ENCODE measurements at places on chromosomes 12 and 14.

GRCh38 chr12:48219631-48220030, 16.5 kb upstream of the OR10AD1 start:
- DNase-seq: no peak

GRCh38 chr12:123351349-123351748, 13.3 kb downstream of the SBNO1 start:
- DNase-seq: no peak

DNA sequence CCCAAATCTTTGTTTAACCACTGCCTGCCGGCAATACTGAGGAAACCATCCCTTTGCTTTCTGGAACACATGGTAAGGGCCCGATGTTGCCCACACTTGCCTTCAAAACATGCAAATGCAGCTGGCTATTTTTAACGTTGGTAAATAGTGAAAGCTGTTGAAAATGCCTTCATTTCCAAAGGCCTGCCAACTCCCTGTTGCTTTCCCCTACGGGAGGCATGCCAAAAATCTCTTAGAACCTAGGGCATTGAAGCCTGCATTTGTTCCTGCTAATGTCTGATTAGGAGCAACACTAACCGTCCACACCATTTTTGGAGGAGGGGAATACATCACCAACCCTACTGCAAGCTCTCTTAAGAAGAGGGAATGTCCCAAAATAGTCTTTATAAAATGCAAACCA, 152.6 kb upstream of the NOS1 start:
- no peak for DNase-seq

- DNase-seq: no peak
These were observed 910.4 kb downstream of the VRK1 start for GRCh38 chr14:97707603-97708002.

GRCh38 chr14:51168215-51168613, 71.8 kb upstream of the TMX1 start:
- DNase-seq: no peak

GRCh38 chr12:79194595-79194994, 330.0 kb downstream of the SYT1 start:
- no peak for DNase-seq

- no peak for DNase-seq
These were observed 46.9 kb upstream of the NOS1 start for GRCh38 chr12:117408161-117408791.

DNA sequence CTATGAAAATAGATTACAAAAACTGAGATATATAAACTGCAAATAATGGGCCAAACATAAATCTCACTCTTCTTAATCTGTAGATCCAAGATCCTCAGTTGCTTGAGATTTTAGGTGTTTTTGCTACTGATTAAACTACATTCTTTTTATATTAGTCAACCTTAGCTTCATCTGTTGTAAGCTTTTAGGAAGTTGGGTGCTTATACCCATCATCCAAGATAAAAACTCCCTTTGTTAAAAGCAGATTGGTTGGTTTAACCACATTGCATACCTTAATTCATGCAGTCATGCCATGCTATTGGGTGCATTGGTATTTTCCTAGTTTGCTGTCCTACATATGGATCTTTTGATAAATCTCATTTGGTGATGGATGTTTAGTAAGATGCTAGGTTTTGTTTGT, 46.2 kb upstream of the DIP2B start:
- no peak for DNase-seq

- DNase-seq: peak; percentile 84
These were observed 3.5 kb upstream of the AAAS start for GRCh38 chr12:53324779-53325510.

GRCh38 chr14:103854017-103854808, 6.8 kb upstream of the PPP1R13B start:
- no peak for DNase-seq

DNA sequence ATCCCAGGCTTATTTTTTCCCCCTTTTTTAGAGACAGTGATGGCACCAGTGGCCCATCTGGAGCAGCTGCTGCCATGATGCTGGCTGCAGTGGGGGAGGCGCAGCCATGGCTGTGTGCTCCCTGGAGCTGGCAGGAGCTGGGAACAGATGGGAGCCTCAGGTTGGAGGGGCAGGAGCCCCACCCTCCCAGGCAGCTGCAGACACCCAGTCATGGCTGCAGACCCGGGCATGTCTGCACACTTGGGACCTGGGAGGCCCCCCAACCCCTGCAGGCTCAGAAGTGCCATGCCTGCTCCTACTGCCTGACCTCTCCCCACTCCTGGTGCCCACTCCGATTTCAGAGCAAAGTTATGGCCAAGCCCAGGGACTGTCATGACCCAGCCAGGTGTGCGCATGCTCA, 25.1 kb downstream of the CDKL1 start:
- DNase-seq: no peak

- DNase-seq: no peak
These were observed 71.1 kb downstream of the USP15 start for GRCh38 chr12:62331306-62331705.

DNA sequence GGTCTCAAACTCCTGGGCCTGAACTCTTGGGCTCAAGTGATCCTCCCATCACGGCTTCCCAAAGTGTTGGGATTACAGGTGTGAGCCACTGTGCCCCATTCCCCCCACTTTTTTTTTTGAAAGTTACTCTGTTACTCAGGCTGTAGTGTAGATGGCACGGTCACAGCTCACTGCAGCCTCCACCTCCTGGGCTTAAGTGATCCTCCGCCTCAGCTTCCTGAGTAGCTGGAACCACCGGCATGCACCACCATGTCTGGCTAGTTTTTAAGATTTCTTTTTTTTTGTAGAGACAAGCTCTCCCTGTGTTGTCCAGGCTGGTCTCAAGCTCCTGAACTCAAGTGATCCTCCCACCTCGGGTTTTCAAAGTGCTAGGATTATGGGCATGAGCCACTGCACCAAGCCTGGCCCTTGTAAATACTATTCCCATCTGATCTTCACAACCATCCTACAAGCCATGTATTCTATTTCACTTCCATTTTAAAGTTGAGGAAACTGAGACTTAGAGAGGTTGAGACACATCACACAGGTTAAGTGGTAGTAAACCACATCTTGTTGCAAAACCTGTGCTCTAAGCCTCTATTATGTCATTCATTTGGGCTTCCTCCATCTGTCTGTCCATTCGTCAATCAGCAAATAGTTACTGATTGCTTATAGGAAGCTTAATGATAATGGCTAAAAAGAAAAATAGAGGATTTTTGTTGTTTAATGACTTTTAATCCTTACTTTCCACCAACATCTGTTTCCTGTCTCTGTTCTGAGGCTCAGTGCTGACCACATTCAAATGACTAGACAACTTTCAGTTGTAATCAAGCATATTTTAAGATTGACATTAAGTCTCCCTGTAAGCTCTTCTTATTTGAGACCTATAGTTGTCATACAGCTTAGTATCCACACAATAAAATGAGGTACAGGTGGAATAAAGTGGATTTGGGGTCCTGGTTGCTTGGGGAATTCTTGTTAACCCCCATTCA, 9.2 kb downstream of the ASCL4 start:
- DNase-seq: no peak

DNA sequence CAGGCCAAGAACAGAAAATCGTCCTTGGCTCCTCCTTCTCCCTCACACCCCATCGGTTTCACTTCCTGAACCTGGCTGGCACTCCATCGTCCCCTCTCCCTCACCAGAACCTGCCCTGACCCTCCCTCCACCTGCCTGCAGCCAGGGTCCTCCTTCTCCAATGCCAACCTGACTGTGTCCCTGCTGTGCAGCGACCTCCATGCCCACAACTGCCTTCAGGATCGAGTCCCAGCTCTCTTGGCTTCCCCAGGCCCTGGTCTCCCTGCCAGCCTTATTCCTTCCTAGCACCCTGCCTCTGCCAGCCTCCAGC, 19.8 kb downstream of the HVCN1 start:
- no peak for DNase-seq

DNA sequence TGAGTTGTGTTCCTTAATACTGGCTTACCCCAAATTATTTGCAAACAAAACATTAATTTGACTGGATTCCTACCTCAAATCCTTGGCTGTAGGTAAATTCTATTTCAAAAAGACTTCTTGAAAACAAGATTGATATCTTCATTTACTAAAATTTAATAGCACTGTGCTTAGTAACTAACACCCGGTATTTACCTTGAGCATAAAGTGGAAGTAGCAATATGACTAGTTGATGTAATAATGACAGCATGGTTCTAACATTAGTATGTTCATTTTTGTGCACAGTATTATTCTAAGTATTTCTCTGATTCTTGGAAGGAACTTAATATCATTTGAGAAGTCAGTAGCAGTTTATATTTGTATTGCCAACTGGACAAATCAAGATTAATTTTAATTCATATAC, 96.8 kb downstream of the PPHLN1 start:
- no peak for DNase-seq

DNA sequence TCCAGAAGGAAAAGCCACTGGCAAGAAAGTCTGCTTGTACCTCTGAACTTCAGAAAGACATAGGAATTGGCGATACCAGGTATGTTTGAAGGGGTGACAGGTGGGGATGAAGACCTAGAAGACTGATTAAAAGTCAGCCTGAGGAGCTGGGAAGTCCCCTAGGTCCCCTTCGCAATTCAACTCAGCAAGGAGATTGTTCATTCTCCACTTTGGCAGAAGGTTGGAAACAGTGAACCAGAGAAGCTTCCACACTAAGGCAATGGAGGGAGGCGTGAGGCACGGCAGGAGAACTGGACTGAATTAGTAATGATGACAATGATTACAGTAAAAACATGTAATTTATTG, 240.3 kb upstream of the TMPO start:
- DNase-seq: no peak

DNA sequence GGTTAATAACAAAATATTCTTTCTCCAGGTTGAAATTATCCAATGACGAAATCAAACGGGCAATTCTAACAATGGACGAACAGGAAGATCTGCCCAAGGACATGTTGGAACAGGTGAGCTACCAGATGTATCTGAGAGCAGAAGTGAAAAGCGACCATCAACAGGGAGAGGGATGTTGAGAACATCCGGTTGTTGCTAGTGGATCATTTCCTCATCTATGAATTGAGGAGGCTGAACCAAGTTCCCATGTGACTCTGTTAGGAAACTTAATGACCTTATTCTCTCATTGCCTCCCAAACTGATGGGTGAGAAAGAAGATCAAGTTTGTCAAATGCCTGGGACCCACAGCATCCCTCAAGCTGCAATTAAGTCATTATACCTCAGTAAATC, 117.7 kb downstream of the GPR135 start:
- no peak for DNase-seq

DNA sequence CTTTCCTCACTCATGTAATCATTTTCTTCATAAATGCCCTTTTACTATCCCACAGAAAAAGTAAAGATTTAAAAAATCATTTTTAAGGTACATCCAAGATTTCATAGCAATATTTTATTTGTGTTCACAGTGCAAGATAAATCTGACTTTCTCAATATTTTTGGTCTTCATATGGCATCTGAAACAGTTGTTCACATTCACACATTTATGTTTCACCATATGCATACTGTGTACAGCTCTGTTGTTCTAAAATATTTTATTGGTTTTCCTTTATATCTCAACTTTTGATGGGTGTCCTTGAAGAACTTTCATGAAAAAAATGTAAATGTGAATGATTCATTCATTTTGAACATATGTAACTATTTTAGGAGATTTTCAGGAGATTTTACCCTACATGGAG, 348.7 kb downstream of the SNAPC1 start:
- DNase-seq: no peak

DNA sequence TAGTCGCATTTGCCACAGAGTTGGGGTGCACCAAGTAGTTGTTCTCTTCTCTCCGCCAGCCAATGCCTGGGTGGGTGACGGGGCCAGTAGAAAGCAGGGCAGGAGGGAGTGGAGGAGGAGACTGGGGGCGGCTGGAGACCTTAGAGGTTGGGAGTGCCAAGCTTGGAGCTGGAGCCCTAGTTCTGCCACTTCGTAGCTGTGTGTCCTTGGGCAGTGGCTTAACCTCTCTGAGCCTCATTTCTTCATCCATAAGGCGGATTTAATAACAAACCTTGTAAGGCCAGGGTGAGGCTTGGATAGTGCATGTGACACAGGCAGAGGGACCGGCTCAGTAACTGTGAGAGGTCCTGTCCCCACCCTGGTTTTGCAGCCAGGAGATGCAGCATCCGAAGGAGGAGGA, 81.1 kb upstream of the LHX5 start:
- DNase-seq: no peak

GRCh38 chr14:46989566-46989965, 338.0 kb upstream of the RPL10L start:
- no peak for DNase-seq

GRCh38 chr12:85825746-85826145, 10.5 kb downstream of the RASSF9 start:
- DNase-seq: no peak

DNA sequence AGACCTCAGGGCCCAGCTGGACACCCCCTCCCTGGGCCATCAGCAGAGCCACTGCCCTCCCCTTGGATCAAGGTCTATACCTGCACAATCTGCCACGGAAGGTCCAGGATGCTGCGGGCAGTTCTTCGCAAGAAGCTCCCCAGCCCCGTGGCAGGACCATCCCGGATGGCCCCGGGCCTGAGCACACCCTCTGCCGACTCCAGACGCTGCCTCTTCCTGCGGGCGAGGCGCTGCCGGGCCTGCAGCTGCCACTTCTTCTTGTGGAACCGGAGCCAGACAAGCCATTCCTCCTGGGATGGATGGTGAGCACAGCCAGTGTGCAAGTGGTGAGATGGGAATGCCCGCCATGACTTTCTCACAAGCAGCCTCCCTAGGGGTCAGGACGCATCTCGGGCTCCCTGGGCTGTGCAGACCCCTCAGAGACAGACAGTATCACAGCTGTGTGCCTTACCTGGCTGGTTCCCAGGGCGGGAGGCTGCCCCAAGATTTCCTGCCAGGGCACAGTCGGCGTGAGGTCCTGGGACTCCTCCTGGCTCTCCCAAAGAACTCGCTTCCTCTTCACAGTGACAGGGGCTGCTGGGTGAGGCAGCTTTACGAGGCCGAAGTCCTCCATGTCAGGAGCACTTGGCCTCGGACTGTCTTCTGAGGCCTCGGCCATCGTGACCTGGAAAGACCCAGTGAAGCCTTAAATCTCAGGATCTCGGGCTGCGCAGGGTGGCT, 30.8 kb downstream of the P2RX2 start:
- no peak for DNase-seq

GRCh38 chr12:43011383-43011926, 421.9 kb upstream of the PRICKLE1 start:
- DNase-seq: no peak

DNA sequence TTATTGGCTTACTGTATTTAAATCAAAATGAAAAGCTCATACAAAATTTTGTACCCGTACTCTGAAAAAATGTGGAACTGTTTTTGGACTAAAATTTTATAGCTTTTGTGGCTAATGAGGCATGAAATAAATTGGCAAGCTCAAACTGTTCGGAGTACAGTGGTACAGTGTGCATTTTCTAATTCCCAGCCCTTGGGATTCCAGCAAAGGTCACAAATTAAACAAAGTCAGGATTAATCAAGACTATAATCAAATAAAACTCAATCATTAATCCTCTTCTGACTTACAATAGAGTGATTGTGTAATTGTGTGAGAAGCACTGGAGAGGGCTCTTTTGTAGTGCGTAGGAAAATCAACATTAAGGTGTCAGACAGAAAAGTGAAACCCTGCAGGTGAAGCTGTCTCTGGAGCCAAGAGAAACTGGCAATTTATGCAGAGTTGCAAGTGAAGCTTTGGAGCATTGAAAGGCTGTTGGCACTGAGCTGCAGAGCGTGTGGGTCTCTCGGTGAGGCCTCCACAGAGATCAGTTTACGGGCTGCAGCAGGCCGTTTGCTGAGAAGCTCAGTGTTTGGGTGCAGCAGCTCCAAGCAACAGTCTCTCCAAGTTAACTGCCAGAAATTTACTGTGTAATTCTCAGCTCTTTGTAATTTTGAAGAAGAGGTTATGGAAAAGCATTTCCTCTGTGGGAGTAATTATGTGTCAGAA, 275.9 kb downstream of the FBXL14 start:
- DNase-seq: no peak

All from stimulated activated CD4-positive, alpha-beta T cell treated with anti-CD3 and anti-CD28 coated beads, Interleukin-2, amount 100 ng/mL, for 48 hours (primary cell).